ENCODE measurements at places on chromosomes 16 and 17.

GRCh38 chr16:77308163-77308561 lies 109.0 kb downstream of the SYCE1L start:
- no peak for DNase-seq

GRCh38 chr17:48472411-48473281 lies 42.6 kb upstream of the SKAP1 start:
- no peak for DNase-seq

DNA sequence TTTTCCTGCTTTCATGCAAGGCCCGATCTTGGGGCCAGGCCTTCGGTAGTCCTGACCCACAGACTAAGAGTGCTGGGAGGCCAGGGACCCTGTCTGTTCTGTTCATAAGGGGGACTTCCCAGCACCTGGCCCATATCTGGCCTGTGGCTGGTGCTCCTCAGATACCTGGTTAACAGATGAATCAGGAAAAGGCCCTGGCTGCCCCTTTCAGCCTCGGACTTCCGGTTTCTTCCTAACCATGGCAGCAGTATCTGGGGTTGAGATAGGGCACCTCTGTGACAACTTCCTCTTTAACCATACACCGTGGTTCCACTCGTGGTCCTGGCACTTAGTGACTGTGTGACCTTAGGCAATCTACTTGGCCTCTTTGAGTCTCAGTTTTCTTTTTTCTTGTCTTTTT lies 18.4 kb downstream of the PLCG2 start:
- peak; percentile 86 for DNase-seq

GRCh38 chr17:43338886-43339516 lies 59.8 kb upstream of the ARL4D start:
- peak; percentile 65 for DNase-seq

DNA sequence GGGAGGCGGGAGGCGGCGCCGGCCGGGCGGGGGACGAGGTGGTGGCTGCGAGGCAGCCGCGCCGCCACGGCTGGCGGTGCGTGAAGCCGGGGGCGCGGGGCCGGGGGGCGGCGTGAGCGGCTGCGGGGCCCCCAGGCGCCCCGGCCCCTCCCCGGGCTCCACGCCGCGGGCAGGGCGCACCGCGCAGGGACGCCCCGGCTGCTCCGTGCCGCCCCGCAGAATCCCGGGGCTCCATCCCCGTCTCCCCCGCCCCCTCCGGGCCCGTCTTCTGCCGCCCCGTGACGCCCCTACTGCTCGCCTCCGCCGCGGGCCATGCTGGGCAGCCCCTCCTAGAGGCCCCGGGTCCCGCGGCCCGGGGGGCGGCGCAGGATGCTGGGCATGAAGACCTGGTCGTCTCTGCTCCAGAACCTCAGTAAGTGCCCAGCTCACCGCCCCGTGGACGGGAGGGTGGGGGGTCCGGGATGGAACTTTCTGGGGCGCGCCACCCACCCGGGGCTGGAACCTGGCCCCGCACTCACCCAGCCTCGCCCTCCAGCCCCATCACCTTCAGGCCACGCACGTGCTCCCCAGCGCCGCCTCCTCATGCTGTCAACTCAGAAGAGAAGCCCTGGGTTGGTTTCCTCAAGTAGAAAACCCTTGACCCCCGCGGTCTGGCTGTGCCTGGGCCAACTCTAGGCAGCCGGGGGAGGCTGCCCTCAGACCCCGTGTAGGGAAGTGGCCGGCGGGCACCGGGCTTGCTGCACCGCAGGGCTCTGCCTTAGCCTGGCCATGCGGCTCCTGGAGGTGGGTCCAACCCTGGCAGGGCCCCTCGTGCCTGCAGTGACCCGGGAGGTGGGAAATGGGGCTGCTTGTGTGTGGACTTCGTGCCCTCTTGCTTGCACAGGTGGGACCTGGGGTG lies 150.2 kb upstream of the GSE1 start:
- peak; percentile 43 for DNase-seq

- DNase-seq, result peak; percentile 51
These were observed 4.8 kb downstream of the LGALS3BP start for GRCh38 chr17:78974635-78975591.

GRCh38 chr17:78831688-78832540 lies 8.7 kb downstream of the USP36 start:
- no peak for DNase-seq

GRCh38 chr16:2825049-2825742 lies 4.9 kb upstream of the ZG16B start:
- no peak for DNase-seq

DNA sequence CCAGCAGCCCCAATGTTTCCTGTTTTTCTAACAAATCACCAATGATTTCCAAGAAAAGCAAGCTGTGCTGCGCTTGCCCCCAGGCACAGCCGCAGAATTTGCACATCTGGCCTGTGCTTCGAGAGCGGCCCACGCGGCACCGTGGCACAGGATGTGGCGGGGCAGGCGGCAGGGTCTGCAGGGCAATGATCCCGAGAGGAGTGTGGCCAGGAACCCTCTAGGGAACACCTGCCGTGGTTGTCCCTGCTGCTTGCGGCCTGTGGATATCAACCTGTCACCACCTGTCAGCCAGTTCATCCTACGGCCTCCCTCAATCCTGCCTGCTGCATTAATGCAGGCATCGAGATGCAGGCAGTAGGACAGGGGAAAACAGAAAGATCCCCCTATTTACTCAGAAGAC lies 24.0 kb downstream of the PIK3R5 start:
- no peak for DNase-seq

DNA sequence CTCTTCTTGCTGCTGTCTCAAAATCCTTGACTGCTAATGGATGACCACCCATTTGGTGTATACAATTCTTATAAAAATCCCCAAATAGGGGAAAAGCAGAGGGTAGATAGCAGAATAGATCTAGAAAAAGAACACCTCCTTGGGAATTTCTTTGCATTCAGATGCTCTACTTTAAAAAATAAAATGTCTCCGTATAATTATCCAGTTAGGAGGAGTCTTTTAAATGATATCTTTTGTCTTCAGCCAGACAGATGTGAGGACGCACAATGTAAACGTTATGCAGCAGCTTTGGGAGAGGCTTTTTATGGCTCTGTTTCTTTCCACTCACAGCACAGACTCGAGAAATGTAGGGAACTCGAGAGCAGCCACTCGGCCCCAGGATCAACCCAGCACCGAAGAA lies 300.2 kb downstream of the IRF8 start:
- DNase-seq, result no peak

DNA sequence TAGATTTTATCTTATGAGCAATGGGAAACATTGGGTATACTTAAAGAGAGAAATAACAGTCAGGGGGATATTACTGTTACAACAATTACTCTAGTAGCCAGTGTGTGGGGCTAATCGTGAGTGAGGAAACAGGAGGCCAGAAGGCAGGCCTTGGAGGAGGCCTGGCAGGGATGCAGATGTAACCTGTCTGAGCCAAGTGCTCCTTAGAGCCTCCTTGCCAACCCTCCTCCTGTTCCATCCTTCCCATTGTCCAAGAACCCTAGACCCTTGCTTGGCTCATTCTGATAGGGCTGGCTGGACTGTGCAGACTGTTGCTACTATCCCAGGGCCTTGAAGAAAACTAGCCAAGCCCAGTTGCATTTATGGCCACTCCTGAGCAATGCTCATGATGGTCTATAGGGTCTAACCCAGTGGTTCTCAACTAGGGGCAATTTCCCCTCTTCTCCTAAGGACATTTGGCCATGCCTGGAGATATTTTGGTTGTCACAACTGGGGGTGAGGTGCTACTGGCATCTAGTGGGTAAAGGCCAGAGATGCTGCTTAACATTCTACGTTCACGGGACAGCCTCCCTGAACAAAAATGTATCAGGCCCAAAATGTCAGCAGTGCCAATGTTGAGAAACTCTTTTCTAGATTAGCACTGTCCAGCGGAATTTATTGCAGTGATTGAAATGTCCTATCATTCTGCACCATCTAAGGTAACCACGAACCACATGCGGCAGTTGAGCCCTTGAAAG lies 24.4 kb upstream of the WSCD1 start:
- DNase-seq, result no peak

- DNase-seq, result no peak
These were observed 138.9 kb downstream of the GSG1L start for GRCh38 chr16:27924411-27925118.

DNA sequence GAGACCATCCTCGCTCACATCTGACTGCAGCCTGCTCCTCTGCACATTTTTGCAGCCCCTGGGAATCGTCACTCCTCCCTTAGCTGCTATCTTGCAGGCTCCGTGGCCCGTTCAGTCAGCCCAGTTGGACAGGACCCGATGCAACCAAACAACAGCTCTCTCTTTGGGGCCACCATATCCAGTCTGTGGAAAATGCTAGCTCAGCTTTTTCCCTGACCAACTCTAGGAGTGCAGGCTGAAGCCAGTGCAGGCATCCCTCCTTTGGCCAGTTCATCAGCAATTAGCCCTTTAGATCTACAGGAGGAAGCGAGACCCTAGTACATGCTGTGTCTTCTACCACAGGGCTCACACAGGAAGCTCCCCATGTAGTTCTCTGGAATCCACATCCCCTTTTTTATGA lies 182.1 kb downstream of the HS3ST3A1 start:
- DNase-seq, result no peak

DNA sequence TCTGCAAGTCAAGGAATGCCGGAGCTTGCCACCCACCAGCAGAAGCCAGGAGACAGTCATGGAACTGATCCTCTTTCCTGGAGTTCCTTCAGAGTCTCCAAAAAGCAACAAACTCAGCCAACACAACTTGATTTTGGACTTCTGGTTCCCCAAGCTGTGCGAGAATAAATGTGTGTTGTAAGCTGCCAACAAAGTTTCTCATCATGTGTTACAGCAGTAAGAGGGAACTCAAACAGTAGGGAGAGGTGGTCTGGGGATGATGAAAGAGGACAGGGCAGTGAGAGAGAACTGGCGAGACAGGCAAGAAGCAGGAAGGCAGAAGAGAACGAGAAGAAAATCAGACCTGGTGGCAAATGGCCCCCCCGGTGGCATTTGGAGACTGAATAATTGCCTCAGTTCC lies 204.9 kb downstream of the MAF start:
- DNase-seq, result no peak

DNA sequence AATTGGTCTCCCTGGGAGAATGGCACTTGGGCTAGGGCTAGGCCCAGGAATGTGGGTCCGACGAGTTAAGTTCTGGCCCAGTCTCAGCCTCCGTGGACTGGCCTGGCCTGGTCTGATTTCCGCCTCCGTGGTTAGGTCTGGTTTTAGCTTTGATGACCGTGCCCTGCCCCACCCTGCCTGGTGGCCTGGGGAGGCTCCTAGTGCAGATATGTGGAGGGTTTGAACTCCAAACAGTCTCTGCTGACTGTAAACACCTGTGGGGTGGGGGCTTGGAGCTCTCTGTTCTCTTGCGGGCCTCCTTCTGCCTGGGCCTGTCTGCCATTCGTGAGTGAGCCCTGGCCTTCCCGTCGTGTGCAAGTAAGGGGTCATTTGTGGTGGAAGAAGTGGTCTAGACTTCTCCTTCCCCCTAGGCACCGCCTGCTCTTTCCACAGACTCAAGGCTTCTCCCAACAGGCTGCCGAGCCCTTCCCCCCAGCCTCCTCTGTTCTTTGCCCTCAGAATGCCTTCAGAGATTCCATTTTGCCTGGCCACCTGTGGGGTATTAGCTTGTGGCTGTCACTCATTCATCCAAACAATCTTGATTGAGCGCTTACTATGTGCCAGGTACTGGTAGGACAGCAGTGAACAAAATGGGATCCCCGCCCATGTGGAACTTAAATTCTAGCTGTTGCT lies 1.6 kb downstream of the ATP6V0C start:
- DNase-seq, result peak; percentile 44

GRCh38 chr17:21379080-21379711 lies 3.0 kb downstream of the KCNJ12 start:
- no peak for DNase-seq

- DNase-seq, result peak; percentile 73
These were observed 4.5 kb upstream of the TMEM92 start for GRCh38 chr17:50269477-50270434.

- DNase-seq, result peak; percentile 99
These were observed at the start of gene PARN for GRCh38 chr16:14629919-14630619. Gene PARN (minus strand): TSS chr16:14630260. CDS start chr16:14630125, 135 bp downstream.

- DNase-seq, result no peak
These were observed 122.3 kb downstream of the SPACA3 start for GRCh38 chr17:33113991-33114370.

GRCh38 chr16:73015612-73016487 lies 32.1 kb downstream of the ZFHX3 start:
- DNase-seq, result peak; percentile 3

DNA sequence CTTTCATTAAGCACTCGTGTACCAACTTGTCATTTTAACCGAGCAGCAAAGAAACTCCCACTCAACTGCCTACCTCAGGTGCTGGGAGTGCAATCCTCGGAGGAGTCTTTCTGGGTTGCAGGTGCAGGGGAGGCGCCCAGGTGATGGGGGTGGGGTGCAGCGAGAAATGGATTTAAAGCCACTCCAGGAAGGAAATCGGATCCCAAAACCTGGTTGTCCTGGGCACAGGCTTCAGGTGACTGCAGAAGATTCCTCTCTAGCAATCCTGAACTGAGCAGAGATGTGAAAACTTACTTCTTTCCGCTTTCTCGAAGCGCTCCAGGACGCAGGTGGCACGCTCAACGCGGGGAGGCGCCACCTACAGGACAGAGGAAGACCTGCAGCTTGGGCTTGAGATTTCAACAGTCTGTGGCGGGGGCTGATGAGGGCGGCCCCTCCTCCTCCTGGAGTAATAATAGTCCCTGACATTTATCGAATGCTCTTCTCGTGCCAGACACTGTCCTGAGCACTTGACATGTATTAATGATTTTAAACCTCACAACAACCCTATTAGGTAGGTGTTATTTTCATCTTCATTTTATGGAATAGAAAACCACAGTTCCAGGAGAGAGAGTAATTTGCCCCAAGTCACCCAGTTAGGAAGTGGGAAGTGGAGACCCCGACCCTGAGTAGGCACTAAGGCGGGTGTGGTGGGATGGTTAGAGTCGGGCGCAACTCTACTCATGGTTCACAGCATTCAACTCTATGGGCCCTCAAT lies 27.2 kb upstream of the SKAP1 start:
- peak; percentile 87 for DNase-seq

DNA sequence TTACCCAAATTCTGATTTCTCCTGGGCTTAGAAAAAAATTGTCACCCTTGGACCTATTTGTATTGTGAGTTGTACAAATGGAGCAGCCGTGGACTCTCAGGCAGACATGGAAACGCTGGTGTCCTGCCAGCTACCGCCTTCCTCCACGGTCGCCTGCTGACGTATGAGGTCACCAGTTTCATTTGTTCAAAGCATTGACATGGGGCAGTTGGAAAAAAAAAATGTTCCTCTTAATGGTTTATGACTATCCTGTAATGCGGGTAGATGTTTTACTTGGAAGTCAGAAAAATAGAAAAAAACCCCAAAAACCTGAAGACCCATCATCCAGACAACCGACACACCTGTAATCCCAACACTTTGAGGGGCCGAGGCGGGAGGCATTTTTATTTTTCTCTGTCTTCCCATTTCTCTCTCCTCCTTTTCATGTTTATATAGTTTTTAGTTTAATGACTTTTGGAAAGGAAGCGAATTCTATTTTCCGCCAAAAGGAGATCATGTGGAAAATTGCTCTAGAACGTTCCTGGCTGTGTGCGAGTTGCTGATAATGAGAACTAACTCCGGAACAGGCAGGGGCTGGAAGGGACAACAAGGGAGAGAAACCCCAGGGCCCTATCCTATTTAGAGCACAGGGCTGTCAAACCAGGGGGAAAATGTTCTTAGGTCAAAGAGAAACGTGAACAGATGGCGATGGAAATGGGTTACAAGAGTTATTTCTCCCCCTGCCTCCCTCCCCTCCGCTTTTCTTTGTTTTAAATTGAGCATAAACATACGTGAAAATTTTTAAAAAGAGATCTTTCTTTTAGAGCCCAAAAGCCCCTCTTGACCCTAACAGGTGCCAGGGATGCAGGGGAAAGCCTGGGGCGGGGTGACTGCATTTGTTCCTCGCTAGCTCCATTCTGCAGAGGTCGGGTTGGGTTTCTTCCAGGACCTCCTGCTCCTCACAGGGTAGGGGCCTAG lies 13.7 kb downstream of the DNAH17 start:
- DNase-seq, result no peak

- peak; percentile 79 for DNase-seq
These were observed 8.6 kb upstream of the TSPOAP1 start for GRCh38 chr17:58337210-58337599.

Data from OCI-M1 (cell line).